ENCODE measurements at places on chromosomes 5 and 9.

- no peak for DNase-seq
Measured at GRCh38 chr9:84371737-84372136, 31.2 kb upstream of the SLC28A3 start.

- DNase-seq = no peak
Measured at GRCh38 chr5:90381213-90381929, 28.2 kb downstream of the CETN3 start.

GRCh38 chr5:137668637-137669036 lies 67.3 kb downstream of the KLHL3 start:
- DNase-seq = no peak

DNA sequence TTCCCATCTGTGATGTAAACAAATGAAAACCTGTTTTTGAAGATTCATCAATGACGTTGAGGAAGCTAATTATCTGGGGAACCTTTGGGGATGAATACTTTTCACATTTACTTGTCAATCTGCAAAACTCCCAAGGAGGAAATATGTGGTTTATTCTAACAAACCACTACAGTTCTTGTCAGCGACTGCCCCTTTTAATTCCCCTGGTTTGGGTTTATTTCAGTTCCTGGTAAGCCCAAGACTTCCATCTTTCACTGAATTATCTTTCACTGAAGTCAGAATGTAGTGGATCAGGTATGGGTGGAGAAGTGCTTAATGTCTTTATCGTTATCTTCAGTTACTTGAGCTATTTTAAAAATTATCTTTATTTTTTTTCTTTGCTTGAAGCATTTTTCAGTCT lies 40.2 kb downstream of the TLR4 start:
- no peak for DNase-seq

DNA sequence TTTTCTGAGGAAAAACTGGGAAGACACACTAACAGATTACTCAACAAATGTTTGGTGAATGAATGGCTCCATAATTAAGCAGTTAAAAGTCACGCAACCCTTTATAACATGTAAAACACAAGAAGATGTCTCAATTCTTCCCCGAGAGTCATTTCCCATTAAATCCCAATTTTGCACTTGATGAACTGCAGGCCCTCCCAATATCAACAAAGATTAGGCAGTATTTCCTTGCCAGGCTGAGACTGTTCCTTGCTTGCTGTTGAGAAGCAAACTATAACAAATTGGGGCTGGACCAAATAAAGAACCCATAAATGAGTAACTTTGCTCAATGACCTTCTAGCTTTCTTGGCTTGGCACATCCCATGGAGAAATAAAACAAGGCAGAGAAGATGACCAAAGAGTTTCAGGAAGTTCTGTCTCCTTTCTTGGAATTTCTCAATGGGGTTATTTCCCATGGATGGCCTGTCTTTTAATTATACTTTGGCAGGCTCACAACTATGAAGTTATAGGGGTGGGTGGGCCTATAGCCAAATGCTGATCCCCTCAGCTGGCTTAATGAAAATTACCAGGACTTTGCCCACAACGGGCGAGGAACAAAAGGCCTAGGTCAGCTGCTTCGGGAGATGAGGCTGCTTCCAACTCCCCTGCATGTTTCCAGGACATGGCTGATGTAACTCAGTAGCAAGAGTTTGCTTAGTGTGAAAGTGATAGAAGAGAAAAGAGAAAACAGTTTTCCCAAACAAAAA lies 243.1 kb upstream of the RFX3 start:
- no peak for DNase-seq

DNA sequence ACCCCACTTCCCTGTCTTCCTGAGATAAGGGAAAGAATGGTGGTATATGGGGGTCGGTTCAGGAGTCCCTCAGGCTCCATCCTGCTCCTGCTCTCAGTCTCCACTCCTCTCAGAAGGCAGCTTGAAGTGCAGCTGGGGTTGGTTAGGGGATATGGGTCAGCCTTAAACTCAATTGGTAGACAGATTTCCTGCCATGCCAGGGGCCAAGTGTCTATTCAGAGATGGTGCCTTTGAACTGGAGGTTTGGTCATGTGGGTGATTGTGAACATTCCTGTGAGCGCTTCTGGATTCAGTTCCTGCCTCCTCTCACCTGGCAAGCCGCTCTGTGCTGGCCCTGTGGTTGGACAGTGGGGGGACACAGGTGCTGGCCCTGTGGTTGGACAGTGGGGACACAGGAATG lies 35.1 kb downstream of the CACNA1B start:
- DNase-seq = no peak

DNA sequence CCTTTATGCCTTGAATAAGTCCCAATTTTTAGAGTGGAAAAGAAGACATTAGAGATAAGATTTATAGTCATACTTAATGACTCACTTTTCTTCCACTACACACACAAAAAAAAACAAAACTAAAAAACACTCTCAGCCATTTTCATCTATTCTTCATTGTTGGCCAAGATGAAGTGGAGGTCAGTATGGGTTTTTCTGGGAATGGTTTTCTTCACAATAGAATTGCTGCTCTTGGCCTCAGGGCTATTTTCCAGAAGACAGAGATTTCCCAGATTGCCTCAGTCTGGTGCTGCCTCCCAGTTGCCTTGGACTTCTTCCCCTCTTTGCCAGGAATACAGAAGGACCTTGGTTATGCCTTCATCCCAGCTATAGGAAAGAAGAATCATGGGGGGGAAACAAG lies 463.7 kb downstream of the TMEM232 start:
- DNase-seq = no peak

DNA sequence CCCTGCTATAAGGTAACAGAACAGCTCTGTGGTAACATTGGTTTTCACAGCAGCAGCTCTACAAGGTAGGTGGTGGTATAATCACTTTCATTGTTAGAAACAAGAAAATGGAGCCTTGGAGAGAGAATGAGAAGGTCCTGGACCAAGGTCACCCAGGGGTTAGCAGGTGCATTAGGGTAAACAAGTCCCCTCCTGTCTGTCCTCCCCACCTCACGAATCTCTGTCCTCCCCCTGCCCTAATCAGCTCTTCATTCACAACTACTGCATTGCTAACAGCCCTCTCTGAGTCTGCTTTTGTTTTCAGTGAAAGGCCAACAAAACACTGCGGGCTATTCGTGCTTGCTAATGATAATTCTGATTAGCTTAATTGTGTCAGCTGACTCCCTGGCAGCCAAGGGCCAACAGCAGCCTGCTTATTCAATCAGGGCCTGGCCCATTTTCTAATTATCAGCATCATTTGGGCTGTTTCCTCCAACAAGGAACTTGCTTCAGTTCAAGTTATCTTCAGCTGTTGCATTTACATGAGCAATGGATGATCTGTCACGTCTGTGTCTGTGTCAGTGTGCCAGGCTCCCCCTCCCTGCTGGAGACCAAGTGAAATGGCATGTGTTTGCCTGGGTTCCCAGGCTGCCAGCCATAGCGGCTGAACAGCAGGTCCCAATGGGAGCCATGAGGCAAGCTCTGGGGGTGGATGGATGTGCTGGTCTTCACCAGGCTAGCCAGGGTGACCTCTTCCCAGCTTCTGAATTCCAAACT lies 56.7 kb upstream of the EQTN start:
- no peak for DNase-seq

DNA sequence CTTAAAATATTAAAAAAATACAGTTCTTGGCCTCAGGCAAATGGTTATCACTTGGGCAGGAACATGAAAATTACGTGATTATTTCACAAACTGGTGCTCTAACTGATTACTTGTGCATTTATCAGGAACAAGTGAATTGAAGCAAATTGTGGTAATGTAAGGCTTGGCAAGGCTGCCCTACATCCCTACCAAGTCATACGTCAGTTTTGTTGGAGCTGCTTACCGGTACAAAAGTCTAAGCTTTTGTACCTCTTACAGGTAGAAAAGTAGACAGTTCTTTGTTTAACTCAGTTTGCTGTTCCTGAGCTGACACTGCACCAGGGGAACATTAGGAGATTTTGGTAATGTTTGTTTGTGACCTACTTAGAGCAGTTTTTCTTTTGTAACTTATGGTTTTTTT lies 2.2 kb downstream of the G3BP1 start:
- no peak for DNase-seq

Measured in activated gamma-delta T cell treated with anti-CD3 and anti-CD28 coated beads, Interleukin-2, amount 50 U/mL, for 16 hours (primary cell).